SK-N-SH treated with all-trans-retinoic acid at 6 μM for 48 hours (cell line): ENCODE measurements at places on chromosomes 7 and 10.

- no peak for ATAC-seq
Measured at GRCh38 chr10:67487199-67487598, 208.8 kb downstream of the CTNNA3 start.

DNA sequence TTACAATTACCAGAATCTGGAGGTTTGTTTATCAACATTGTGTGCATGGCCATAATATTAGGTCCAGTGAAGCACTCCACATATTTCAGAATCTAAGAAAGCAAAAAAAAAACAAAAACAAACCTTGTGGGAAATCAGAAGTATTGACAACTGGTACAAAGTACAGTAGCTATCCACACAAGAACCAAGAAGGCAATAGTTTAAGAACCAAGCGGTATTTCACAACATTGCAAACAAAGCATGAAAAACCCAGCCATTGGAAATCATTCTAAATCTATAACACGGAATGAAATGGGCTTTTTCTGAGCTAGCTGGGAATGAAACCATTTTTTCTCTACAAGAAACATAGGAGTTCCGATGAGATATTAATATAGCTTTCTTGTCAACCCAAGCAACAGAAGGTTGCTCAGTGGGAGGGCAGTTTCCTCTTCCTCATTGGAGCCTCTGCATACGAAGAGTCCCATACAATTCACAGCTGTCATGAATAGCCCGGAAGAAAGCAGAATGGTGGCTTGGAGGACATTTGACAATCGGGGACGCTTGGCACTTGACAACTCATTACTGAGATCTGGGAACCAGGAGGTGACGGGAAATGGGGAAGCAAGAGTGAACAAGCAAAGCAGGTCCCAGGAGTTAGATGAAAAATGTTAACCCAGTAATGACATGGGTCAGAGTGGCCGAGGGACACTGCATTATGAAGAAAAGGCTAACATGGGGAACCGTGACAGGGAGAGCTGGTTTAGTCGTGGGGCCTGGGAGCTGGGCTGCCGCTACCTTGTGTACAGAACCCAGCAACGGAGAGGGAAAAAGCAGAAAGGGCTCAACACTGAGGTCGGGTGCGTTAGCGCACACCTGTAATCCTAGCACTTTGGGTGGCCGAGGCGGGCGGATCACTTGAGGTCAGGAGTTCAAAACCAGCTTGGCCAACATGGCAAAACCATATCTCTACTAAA lies 7.8 kb downstream of the PHYH start:
- no peak for ATAC-seq

DNA sequence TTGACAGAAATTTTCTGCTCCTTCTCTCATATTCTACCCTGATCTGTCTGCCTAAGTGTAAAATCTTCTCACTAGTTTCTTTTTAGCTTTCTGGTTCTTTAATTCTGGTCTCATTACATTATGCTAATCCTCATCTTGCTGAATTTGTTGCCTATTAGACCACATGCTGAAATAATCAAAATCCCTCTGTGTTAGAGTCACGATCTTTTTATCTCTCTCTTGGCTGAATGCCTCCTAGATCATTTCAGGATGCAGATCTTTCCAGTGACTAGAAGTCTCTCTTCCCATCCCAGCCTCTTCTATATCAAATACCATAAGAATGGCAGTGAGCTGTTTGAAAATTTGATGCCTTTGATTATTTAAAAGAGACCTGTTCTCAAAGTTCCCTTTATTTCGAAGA lies 661.9 kb downstream of the SORCS1 start:
- ATAC-seq, result no peak

- ATAC-seq, result no peak
Measured at GRCh38 chr10:64558094-64558835, 1037.1 kb downstream of the REEP3 start.

DNA sequence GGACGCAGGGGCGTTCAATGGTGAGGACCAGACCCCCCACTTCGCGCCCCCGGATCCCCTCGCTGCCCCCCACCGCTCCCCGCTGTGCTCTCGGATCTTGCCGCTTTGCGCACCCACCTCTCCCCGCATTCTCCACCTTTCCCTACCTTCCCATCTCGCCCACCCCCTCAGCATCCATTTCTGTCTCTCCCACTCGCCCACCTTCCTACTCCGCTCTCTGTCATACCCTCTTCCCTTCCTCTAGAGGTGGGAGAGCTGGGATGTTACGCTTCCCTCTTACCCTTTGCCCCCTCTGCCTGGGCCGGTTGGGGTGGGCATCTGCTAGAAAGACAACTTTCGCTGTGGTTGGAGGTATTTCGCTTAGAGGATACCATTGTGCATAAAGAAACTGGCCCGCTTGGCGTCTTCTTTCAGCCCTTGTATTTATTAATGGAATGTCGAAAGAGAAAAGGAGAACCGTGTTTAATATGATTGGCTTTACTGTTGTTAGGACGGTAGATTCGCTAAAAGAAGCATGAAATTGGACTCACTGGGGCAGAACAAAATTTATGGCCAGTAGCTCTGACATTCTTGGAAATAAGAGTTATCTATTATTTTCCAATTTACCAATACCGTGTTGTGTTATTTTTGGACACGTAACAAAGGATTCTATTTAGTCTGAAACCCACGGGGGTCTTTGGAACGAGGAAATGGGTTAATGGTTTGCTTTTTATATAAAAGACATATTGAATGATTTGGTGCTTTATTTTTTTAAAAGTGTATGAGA lies 873 bp downstream of the PRKAR2B start:
- ATAC-seq, result peak; percentile 51

DNA sequence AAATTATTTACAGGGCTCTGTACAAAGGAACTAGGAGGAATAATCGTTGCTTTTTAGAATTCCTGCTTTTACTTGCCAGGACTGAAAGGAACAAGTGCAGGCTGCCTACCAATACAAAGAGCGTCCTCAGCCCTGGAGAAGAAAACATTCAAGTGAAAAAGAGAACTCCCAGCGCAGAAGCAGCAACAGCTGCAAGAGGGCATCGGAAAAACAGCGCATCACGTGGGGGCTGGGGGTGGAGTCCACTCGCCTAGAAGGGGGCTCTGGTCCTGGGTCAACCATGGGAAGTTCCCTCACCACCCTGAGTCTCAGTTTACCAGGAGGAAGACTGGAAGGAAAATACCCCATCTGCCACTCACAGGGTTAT lies 385 bp upstream of the C10orf90 start:
- ATAC-seq, result no peak

GRCh38 chr7:82021036-82021435 lies 251.2 kb upstream of the HGF start:
- no peak for ATAC-seq

DNA sequence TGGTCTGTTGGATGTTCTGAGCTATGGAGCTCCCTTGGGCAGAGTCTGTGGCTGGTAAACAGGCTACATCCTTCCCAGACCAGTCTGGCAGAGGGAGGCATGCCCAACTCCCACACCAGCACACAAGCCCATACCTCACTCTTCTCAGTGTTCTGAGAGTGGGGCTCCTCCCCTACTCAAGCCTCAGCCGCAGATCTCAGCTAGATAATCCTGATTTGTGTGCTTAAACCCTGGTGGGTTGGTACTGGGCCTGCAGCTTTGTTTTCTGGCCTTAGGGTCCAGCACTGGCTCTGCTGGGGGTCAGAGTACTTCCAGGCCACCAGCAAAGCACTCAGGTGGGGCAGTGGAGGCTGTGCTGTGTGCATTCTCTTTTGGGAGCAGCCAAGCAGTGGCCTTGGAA lies 70.4 kb downstream of the MGAM2 start:
- ATAC-seq, result no peak

GRCh38 chr10:12067336-12067735 lies 1.4 kb upstream of the DHTKD1 start:
- peak; percentile 8; the same call in 2 of the 3 replicates for ATAC-seq

DNA sequence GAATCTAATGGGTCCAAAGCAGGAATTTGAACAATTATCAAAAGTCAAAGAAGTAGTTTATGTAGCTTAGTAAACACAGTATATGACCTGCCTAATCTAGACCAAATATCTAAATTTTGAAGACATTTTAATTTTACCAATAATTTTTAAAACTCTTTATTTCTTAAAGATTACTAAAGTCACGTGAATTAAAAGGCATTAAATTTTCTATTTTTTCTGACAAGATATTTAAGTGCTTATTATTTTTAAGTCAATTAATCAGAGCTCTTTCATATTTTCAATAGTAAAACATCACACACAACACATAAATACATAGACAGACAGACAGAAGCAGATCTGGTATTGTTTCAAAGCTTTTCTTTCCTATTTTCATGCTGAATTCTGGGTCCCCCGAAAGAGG lies 89.5 kb downstream of the ZNF467 start:
- no peak for ATAC-seq

DNA sequence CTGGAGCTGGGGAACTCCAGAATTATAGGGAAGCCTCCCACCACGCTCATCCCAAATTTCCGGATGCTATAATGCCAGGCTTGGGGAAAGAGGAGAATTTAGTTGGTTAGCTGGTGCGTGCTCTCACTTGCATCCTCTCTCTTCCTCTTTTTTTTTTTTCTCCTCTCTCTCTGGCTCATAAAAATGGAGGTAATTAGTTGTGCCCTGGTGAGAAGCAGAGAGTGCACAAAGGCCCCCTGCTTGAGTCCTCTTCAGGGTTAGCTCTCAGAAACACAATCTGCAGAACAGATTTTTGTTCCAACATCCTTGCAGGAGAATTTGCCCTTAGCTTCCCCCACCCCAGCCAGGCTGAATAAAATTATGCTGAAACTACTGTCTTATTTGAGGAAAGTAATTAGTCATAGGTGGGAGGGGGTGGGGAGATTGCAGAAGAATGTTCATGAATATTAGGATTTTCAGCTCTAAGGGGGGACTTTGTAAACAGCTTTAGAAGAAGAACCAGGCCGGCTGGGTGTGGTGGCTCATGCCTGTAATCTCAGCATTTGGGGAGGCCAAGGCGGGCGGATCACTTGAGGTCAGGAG lies 7.6 kb downstream of the SERPINE1 start:
- ATAC-seq, result no peak

DNA sequence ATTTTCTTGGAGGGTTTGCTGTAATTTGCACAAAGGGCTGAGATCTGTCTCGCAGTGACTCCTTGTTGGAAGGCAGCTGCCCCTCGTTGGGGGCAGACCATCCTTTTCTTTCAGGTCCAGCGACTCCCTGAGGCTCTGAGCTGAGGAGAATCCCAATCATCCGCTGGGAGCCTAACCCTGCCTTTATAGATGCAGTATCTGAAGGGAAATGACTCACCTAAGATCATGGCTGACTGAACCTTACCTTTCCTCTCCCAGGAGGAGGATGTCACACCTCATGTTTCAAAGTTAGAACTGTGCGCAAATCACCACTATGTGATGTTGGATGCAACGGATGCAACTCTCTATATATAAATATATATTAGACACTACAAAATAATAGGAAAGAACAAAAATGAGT lies 36.4 kb upstream of the MXI1 start:
- no peak for ATAC-seq

- peak; percentile 15 for ATAC-seq
Measured at GRCh38 chr10:102661658-102662028, 17.4 kb downstream of the TRIM8 start.

DNA sequence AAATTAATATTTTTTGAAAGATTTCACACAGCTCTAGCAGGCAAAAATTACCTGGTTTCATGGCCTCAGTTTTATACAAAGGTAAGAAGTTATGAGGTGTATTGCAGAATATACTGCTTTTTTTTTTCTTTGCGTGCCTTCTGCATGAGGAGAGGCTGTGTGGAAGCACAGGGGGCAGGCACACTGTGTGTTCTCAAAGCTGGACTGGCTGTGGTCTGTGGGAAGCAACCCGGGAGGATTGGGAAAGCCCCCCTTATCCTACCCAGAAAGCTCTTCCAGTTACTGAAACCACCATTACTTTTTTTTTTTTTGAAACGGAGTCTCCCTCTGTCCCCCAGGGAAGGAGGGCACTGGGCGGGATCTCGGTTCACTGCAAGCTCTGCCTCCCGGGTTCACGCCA lies 25.0 kb downstream of the ADARB2 start:
- no peak for ATAC-seq

DNA sequence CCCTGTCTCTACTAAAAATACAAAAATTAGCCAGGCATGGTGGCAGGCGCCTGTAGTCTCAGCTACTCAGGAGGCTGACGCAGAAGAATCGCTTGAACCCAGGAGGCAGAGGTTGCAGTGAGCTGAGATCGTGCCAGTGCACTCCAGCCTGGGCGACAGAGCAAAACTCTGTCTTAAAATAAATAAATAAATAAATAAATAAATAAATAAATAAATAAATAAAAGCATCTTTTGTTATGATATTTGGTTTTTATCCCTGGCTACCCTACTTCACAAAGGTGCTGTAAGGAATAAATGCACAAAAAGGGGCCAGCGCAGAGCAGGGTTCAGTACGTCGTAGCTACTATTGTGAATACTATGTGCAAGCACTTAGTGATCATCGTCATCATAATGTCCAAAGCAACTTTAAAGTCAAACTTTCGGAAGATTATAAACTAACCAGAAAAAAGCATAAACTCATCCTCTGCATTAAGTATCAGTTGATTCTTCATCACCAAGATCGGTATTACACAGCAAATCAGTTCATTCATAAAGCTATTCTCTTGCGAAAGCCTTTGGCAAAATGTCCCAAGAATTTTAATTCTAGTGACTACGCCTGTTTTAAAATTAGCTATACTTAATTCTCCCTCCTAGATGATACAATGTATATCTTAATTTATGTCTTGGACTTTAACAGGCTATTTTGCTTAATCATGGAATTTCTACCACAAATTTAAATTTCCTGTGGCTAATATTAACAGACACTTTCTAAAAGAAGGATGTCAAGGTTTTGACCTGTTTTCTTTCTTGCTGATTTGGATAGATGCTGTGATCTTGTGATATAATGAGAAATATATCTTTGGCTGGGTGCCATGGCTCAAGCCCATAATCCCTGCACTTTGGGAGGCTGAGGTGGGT lies 7.6 kb upstream of the NFE2L3 start:
- no peak for ATAC-seq

DNA sequence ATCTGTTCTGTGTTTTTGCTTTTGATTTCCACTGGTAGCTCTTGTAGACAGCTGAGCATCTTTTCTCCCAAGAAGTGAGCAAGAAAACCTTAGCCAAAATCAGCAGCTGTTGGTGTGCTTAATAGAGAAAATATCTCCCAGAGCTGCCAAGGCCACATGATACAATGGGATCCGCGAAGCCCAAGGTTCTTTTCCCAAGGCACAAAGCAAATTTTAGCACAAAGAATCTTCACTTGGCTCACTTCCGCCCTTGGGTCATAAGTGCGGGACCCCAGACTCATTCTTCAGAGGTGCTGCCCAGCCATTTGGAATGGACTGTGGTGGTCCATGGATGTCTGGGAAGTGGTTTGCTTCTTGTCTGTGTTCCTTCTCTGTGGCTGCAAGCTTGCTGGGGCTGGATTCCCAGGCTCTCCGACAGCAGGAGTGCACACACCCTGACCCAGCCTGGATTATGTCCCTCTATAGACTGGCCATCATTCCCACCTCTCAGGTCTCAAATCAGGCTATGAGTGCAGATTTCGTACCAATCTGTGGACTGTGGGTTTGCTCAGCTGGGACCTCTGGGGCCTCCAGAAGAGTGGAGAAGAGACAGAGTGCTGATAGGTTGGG lies 93.0 kb upstream of the TMEM72 start:
- no peak for ATAC-seq

- peak; percentile 77 for ATAC-seq
Measured at GRCh38 chr10:78779339-78779955, 289.3 kb upstream of the ZMIZ1 start.
